ENCODE measurements at places on chromosomes 13 and 19.
A peak's percentile ranks its signal among the peaks of the same experiment; 100 is the strongest.

DNA sequence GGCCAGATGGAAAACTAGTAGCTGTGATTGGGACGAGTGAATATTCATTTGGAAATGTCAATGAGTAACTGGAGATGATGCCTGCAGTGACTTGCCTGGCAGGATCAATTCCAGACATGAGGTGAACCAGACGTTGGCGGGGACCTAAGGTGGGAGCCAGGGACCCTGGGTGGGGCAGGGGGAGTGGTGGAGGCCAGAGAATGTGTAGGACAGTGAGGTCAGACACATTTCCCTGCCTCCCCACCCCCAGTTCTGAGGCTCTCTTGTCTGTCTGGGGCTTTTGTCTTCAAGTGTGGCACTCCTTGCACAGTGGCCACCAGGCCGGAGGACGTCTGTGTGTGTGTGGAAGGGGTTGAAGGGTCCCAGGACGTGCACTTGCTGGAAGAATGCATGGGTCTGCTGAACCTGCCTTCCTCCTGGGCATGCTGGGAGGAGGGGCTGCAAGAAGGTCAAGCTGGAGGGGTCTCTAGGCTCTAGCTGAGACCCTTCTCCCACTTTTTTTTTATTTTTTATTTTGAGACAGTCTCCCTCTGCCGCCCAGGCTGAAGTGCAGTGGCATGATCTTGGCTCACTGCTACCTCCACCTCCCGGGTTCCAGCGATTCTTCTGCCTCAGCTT, 51.6 kb downstream of the CHST8 start:
- DNase-seq: no peak

DNA sequence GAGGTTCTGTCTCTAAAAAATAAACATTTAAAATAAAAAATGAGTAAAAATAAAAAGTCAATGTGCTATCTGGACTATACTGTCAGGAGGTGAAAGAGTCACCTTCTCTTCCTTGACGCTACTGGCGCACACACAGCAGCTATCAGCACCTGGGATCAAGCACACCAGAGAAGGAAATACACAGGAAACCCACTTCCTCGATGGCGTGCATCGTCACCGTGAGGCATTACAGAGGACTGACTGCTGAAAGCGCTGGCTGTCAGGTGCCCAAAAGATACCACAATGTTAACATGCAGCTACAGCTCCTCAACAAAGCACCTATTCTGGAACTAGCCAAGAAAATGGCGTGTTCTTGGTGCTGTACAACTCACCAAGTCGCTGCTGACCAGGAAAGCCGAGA, 6.1 kb downstream of the SLC35E1 start:
- no peak for DNase-seq

DNA sequence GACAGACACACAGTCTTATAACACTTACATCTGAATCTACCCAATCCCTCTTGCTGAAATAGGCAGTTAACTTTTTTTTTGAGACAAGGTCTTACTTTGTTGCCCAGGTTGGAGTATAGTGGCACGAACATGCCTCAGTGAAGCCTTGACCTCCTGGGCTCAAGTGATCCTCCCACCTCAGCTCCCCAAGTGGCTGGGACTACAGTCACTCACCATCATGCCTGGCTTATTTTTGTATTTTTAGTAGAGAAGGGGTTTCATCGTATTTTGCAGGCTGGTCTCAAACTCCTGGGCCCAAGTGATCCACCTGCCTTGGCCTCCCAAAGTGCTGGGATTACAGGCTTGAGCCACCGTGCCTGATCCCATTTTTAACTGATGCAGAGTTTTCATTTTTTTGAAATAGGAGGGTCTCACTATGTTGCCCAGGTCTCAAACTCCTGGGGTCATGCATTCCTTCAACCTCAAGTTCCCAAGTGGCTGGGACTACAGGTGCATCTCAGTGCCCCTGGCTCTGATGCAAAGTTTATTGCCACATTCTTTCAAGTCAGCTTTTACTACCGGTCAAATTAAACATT, 7.6 kb downstream of the ELF1 start:
- no peak for DNase-seq

- peak; percentile 33 for DNase-seq
These were observed 21.7 kb downstream of the MYH14 start for GRCh38 chr19:50224986-50225747.

DNA sequence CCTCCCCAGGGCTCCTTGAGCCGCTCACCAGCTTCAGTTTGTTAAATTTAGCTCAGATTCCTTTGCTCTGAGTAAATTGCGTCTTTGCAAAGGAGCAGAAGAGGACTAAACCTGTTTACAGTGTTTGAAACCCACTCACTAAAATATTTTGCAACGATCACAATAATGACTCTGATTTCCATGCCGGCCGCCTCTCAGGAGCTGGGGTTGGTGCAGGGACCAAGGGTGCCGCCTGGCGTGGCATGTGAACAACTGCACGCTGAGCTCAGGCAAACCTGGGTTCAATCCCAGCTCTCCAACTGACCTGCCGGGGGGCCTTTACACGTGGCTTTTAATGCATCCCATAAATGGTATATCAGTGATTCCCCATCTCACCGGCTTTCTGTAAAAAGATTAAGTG, 68.7 kb upstream of the CACNA1A start:
- DNase-seq: no peak

DNA sequence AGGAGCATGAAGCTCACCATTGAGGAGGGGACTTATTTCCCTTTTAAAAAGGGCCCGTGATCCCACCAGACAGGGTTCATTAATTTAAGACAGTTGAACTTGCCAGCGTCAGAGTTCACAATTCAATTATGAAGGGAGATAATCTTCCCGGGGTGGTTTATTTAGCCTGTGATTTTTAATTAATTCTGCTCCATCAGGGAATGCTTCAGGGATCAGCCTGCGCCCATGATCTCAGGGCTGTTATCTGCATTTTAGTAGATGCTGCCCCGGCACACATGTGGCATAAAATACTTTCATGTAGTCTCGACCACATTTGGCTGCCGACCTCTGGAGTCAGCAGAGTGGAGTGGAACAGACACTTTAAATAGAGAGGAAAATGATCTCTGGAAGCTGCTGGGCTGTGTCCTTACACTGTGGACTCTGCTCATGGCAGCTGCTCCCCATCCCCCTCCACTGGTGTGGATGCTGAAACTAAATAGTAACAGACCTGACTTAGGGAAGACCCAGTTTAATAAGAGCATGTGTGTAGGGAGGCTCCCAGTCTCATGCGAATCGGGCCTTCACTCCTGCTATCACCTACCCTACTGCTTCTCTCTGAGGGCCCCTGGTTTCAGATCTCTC, 256.9 kb downstream of the TEX29 start:
- peak; percentile 42 for DNase-seq

GRCh38 chr19:12796146-12797071, 5.1 kb downstream of the JUNB start:
- peak; percentile 89 for DNase-seq

GRCh38 chr19:46691104-46691503, 25.8 kb downstream of the PRKD2 start:
- DNase-seq: no peak

DNA sequence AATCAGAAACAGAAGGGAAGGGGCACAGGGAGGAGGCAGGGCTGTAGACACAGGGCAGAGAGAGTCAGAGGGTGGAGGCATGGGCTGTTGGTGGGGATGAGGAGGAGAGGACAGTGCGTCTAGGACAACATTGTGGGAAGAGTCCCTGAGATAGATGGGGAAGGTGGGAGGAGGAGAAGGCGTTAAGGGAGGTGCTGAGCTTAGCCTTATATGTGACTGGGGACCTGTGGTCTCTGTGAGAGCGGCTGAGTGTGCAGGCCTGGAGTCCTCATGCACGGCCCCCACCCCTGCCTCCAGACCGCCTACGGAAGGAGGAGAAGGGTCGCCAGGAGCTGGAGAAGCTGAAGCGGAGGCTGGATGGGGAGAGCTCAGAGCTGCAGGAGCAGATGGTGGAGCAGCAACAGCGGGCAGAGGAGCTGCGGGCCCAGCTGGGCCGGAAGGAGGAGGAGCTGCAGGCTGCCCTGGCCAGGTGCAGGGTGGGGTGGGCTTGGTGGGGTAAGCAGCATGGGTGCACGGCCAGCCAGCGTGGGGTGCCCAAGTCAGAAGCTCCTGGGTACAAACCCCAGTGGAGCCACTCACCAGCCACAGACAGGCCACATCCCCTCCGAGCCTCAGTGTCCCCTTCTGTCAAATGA, 56.8 kb downstream of the KCNC3 start:
- no peak for DNase-seq

DNA sequence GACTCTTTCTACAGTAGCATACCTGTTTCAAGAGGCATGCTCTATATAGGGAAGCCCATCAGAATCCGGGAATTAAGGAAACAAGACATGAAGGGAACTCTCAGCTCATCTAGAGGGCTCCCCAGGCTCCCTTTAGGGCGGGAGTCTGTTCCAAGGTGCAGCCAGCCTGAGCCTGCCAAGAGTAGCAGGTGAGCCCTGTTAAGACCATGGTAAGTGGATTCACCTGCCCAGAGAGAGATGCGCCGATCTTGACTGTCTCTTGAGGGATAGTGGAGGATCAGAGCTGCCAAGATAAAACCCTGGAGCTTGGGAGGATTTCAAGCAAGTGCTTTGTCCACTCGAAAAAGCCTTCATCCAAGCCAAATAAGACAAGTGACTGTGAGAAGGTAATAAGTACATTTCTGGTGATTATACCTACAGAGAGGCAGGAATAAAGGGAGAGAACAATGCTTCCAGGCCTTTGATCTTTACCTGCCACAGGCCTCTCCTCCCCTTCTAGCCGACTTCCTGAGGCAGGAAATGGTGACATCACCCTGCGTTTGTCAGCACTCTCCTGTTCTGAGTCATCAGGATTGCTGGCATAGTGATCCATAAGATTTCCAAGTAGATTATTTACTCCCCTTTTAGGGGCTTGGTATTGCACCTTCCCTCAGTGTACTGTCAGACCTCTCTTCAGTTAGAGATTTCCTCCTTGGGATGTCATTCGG, 31.5 kb downstream of the KLF5 start:
- no peak for DNase-seq

GRCh38 chr13:71054358-71054757, 812.6 kb downstream of the DACH1 start:
- DNase-seq: no peak

DNA sequence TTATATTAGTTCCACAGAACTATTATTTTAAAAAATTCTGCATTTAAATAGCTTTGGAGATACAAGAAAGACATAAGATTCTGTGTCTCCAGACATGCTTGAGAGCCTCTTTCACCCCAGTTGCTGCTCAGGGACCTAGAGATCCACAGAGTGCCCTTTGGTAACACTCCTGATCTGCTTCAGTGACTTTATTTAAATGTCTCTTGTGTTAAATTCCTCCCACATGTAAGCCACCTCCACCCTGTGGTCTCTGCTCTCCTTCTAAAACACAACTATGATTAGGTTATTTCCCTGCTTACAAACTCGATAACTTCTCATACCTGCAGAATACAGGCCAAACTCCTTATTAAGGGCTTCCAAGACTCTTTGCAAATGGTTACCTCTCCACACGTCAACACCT, 141.0 kb downstream of the RFC3 start:
- DNase-seq: no peak

DNA sequence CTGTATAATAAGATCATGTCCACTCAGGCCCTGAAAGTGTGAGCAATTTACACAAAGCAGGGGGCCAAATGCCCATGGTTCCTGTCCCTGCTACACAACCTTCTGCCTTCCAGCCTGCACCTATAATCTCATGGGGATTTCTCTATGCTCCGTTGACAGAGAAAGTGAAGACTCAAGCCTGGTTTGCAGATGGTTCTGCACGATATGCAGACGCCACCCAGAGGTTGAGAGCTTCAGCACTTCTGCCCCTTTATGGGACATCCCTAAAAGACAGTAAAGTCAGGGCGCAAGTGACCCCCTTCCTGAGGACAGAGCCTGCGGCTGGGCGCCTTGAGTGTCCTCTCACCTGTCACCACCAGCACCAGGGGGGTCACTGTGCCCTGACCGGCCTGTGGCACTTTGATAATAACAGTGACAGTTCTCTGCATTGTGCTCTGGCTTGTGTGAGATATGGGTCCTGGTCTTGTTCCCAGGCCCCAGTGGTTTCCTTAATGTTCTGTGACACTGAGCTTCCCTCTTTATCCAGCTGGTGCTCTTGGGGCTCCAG, 15.1 kb downstream of the LILRA5 start:
- DNase-seq: no peak

DNA sequence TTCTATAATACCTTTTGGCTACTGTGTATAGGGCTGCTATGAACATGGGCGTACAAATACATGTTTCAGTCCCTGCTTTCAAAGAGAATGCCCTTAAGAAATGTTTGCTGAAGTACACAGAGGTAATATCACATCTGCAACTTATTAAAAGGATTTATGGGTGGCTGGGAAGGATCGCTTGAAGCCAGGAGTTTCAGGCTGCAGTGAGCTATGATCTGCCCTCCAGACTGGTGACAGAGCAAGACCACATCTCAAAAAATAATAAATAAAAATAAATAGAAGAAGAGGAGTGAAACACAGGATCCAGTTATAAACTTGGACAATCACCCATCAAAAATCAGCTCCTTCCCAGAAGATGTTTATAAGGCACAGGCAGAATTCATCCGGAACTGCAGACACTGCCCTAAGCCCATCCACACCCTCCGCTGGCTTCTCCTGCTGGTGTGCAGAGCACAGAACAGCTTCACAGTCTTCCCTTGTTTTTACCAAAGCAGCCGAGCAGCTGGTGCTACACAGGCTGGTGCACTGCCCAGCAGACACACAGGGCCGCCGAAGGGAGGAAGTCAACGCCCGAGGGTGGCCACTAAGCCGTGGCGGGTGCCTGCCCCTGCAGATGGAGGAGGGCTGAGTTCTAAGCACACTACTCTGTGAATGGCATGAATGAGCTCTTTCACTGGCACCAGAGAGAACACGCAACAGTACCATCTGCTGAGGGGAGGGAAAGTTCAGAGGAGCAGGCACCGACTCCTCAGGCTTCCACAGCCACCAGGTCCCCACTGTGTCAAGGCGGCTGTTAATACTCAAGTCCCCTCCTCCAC, 44.0 kb downstream of the BRD4 start:
- peak; percentile 77 for DNase-seq

DNA sequence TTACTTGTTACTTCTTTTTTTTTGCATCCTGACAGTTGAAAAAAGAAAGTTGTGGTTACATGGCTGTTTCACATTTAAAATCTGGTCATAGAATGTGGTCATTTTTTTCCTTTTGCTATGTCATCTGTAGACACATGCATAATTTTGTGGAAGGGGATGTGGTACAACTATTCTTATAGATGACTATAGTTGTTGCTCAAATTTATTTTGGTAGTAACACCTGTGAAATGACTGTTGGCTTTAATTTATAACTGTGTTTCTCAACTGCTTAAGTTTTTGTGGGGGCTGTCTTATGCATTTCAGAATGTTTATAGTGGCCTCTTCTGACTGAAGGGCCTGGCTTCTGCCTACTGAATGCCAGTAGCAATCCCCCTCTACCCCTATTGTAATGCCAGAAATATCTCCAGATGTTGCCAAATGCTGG, 130.5 kb downstream of the PAN3 start:
- DNase-seq: peak; percentile 33

GRCh38 chr13:55234311-55234710, 1906.4 kb upstream of the PRR20A start:
- DNase-seq: no peak
